ENCODE measurements at places on chromosomes 6 and 20.

GRCh38 chr20:59087829-59088433, 45.3 kb upstream of the PRELID3B start:
- no peaks in the 10 kb centered on the region for H3K27me3 ChIP-seq
- H3K4me1 ChIP-seq = peaks cover 5% of the 10 kb centered on the region
- H3K36me3 ChIP-seq = no peaks in the 10 kb centered on the region
- peak; percentile 82 for DNase-seq
- no peak overlapping the region for H3K4me3 ChIP-seq
- no peak overlapping the region for H3K27ac ChIP-seq

GRCh38 chr6:122180132-122180531, 219.3 kb upstream of the HSF2 start:
- H3K27ac ChIP-seq = no peak overlapping the region
- no peaks in the 10 kb centered on the region for H3K36me3 ChIP-seq
- H3K4me1 ChIP-seq = no peaks in the 10 kb centered on the region

- H3K36me3 ChIP-seq = no peaks in the 10 kb centered on the region
- H3K4me1 ChIP-seq = no peaks in the 10 kb centered on the region
- H3K4me3 ChIP-seq = no peak overlapping the region
- no peaks in the 10 kb centered on the region for H3K27me3 ChIP-seq
- no peak for DNase-seq
Observed at GRCh38 chr6:83985308-83985713, 48.3 kb upstream of the MRAP2 start.

GRCh38 chr6:119076173-119076572, 2.3 kb downstream of the FAM184A start:
- H3K27ac ChIP-seq = no peak overlapping the region
- H3K36me3 ChIP-seq = no peaks in the 10 kb centered on the region
- no peak for DNase-seq
- no peaks in the 10 kb centered on the region for H3K27me3 ChIP-seq
- H3K4me1 ChIP-seq = no peaks in the 10 kb centered on the region

- DNase-seq = no peak
- H3K4me1 ChIP-seq = peaks cover 8% of the 10 kb centered on the region
- H3K27me3 ChIP-seq = no peaks in the 10 kb centered on the region
- no peak overlapping the region for H3K4me3 ChIP-seq
- H3K27ac ChIP-seq = no peak overlapping the region
Observed at GRCh38 chr20:5947276-5947675, 3.1 kb downstream of the TRMT6 start.

DNA sequence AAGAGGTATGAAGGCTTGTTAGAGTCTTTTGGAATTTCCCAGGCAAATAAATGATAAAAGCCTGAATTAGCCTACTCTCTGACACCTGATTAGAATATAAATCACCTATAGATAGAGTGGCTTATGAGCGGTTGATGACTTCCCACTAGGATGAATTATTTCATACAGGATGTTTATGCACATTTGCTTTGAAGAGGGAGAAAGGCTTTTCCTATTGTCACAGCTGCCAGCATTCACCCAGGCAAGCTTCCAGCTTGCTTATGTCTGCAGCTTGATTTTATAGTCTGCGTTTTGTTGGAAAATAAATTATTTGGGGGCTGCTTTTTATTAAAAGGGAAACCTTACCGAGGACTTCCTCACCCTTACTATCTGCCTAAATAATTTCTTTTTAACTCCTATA, 51.3 kb upstream of the EIF2S2 start:
- H3K27me3 ChIP-seq = no peaks in the 10 kb centered on the region
- no peaks in the 10 kb centered on the region for H3K36me3 ChIP-seq
- no peak for DNase-seq

DNA sequence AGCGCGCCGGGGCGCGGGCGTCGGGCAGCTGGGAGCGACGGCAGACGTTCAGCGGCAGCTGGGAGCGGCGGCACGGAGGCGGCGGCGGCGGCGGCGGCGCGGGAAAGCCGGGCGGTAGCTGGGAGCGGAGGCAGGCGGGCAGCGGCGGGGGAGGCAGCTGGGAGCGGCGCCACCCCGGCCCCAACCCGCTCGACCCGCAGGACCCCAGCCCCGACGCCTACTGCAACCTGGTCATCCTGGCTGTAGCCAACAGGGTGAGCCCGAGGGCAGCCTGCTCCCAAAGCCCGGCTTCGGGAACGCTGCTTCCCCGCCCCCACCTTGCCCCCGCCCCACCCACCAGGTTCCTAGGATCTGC, 8.9 kb downstream of the CCM2L start:
- H3K4me1 ChIP-seq = peaks cover 38% of the 10 kb centered on the region
- peak overlapping the region; percentile 35 for H3K4me3 ChIP-seq
- peaks cover 51% of the 10 kb centered on the region for H3K27me3 ChIP-seq
- H3K27ac ChIP-seq = no peak overlapping the region
- DNase-seq = no peak
- H3K36me3 ChIP-seq = peaks cover 12% of the 10 kb centered on the region

DNA sequence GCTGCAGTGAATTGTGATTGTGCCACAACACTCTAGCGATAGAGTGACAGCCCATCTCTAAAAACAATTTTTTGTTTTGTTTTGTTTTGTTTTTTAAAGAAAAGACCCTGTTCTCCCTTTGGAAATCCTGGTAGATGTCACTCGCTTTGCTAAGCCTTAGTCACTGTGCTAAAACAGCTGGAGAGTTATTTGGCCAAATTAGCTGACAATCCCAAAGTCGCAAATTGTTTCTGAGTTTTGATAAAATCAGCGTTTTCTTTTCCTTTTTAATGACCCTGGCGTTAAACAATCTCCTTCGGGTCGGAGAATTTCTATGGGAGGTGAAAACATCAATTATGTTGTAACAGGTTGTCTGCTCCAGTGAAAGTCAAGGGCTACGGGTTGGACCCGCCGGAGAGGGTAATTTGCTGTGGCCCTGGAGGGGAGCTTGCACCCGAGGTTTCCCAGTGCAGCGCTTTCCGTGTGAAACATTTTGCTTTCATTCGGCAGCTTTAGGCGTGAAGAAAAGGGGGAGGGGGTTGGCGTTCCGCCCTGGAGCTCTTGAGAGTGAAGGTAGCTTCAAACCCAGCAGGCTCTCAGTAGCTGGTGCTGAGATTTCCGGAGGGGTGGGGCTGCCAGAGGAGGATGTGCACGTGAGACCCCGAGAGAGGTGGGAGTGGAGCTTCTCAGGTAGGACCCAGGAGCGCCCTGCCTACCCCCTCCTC, 296.6 kb downstream of the PHACTR1 start:
- peaks cover 20% of the 10 kb centered on the region for H3K4me1 ChIP-seq
- H3K4me3 ChIP-seq = peak overlapping the region; percentile 72
- H3K27ac ChIP-seq = peak overlapping the region; percentile 68
- peak; percentile 76 for DNase-seq
- no peaks in the 10 kb centered on the region for H3K36me3 ChIP-seq

- H3K27me3 ChIP-seq = no peaks in the 10 kb centered on the region
- H3K36me3 ChIP-seq = no peaks in the 10 kb centered on the region
- H3K4me3 ChIP-seq = no peak overlapping the region
- DNase-seq = no peak
- H3K27ac ChIP-seq = no peak overlapping the region
- no peaks in the 10 kb centered on the region for H3K4me1 ChIP-seq
Observed at GRCh38 chr6:117384659-117385058, 41.1 kb downstream of the ROS1 start.

GRCh38 chr6:7048894-7049293, 58.9 kb upstream of the RREB1 start:
- no peak overlapping the region for H3K4me3 ChIP-seq
- H3K36me3 ChIP-seq = no peaks in the 10 kb centered on the region
- peaks cover 20% of the 10 kb centered on the region for H3K4me1 ChIP-seq
- no peak overlapping the region for H3K27ac ChIP-seq

GRCh38 chr6:109374326-109374892, 7.9 kb downstream of the CD164 start:
- H3K4me3 ChIP-seq = no peak overlapping the region
- no peaks in the 10 kb centered on the region for H3K27me3 ChIP-seq

DNA sequence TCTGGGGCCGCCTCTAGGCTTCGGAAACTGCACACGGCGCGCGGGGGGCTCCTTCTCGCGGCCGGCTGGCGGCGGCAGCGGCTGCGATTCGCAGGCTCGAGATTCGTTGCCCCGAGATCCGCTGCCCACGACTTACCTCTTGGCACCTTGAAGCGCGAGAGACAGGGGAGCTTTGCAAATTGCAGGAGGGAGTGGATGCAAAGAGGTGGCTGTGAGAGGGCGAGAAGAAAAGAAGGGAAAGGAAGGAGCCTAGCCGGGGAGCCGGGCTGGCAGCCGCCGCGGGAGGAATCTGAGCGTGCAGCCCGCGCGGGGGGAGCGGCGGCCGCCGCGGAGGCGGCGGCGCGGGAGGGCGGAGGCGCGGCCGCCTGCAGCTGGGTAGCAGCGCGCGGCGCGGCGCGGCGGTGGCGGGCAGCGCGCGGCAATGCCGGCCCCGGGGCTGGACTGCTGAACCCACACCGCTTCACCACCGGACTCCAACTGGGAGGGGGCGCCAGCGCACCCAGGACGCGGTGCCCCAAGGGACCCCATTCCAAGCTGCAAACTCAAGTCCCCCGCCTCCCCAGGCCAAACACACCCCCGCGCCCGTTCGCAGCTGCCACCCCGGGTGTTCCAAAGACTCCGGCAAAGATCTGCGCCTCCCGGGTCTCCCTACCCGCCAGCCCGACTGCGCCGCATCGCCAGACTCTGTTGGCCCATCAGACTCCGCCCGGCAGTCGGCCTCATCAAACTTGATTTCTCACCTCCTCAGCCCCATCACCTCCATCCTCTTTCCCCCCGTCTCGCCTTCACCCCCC, 44.2 kb upstream of the SUPT3H start:
- peak overlapping the region; percentile 41 for H3K4me3 ChIP-seq
- peaks cover 34% of the 10 kb centered on the region for H3K4me1 ChIP-seq
- H3K27ac ChIP-seq = peak overlapping the region; percentile 78
- peaks cover 23% of the 10 kb centered on the region for H3K27me3 ChIP-seq
- peak; percentile 68 for DNase-seq
- no peaks in the 10 kb centered on the region for H3K36me3 ChIP-seq

- peaks cover 2% of the 10 kb centered on the region for H3K4me1 ChIP-seq
- H3K27me3 ChIP-seq = no peaks in the 10 kb centered on the region
- DNase-seq = no peak
- H3K4me3 ChIP-seq = no peak overlapping the region
Observed at GRCh38 chr6:138849791-138850190, 53.9 kb downstream of the ECT2L start.

- H3K27ac ChIP-seq = peak overlapping the region; percentile 98
- peaks cover 35% of the 10 kb centered on the region for H3K4me1 ChIP-seq
- H3K36me3 ChIP-seq = no peaks in the 10 kb centered on the region
- H3K4me3 ChIP-seq = peak overlapping the region; percentile 81
- no peaks in the 10 kb centered on the region for H3K27me3 ChIP-seq
Observed at GRCh38 chr6:149716181-149716963, 1.5 kb downstream of the LATS1 start.

DNA sequence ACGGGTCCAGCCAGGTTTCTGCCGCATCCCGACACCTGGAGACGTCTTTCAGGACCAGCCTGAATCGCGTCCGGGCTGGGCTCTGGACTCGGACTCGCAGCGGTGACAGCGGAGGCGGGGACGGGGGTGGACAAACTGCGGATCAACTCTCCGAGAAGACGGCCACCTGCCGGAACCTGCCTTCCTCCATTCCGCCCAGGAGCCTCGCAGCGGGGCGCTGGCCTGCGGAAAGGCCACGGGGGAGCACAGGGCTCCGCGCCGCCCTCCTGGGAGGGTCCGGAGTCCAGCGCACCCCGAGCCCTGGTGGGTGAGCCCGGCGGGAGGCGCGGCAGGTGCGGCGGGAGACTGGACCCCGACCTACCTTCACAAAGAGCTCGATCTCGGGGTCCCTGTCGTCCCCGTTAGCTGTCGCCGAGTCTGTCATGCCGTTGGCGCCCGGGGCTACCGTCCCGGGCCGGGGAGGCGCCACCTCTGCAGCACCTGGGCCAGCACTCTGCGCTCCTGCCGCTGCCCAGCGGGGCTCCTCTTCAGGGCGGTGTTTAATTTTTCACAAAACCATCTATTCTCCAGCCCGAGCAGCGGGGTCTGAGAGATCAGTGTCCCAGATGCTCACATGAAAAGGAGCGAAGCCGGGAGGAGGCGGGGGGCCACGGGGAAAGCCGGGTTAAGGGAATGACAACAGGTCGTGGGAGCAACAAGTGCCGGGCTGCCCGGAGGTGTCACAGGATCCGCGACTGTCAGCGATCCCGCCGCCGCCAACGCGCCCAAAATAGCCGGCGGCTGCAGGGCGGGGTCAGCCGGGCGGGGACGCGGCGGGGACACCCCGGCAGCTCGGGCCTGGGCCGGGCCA, at the start of gene CLIC5:
Gene CLIC5 (minus strand): TSS at position 742 of the 850 bp plus-strand sequence. CDS start 318 bp downstream, at position 424.
- peak within 1 kb of the TSS; percentile 89 for H3K4me3 ChIP-seq
- no peaks in the 10 kb centered on the region for H3K27me3 ChIP-seq
- DNase-seq = peak; percentile 89
- H3K4me1 ChIP-seq = no peaks in the 10 kb centered on the region
- H3K36me3 ChIP-seq = no peaks in the 10 kb centered on the region
- H3K27ac ChIP-seq = peak within 1 kb of the TSS; percentile 94

DNA sequence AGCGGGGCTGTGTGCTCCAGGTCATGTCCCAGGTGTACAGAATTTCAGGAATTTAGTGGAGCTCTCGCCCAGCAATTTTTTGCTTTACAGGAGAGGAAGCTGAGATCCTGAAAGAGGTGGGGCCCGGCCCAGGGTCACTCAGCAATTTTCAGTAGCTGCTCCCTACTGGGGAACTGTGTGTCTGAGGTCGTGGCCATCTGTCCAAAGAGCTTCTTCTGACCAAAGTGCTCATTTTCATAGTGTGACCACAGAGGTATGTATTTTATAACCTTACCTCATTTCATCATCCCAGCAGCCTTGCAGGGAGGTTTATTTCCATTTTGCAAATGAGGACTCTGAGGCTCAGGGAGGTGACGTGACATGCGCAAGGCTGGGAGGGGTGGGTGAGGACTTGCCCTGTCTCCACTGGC, 46.3 kb downstream of the FAM209B start:
- no peaks in the 10 kb centered on the region for H3K36me3 ChIP-seq
- no peak overlapping the region for H3K27ac ChIP-seq
- no peaks in the 10 kb centered on the region for H3K27me3 ChIP-seq

DNA sequence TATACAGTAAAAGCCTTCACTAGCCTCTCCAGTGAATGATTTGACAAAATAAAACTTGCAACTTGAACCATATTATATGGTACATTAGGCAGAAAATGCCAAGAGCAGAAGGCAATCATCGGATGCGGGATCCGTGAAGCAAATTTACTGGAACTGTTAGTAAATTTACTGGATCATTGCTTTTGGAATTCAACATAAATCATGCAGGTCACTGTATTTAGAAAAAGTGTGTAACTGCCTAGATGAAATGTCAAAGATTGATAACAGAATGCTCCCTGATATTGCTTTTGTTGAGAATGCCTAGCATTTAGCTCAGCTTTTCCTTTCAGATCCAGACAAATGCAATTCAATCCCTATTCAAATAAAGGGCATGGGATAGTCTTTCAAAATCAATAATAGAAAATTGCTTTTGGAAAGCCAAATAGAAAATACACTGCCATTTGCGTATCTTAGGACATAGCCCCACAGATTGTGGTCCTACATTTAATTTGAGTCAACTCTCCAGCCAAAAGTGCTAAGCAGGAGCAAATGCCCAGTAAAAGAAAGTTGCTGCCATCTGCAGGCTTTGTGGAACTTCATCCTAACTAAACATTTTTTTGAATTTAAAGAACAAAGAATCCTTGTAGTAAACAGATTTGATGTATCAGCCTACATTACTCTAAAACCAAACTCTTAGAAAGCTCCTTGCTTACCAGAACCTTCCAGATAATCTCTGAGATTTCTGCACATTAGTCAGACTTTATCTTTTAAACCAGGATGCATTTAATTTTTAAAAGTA, 109.5 kb upstream of the HSF2 start:
- H3K4me1 ChIP-seq = no peaks in the 10 kb centered on the region
- H3K27me3 ChIP-seq = no peaks in the 10 kb centered on the region
- H3K27ac ChIP-seq = no peak overlapping the region
- no peak overlapping the region for H3K4me3 ChIP-seq
- DNase-seq = no peak
